Posterior cingulate gyrus (tissue), 11 donors: ENCODE measurements at places on chromosomes 5 and 9.

GRCh38 chr5:39426051-39426745 is 1.4 kb upstream of the DAB2 start:
- DNase-seq, result peak; percentile 26

GRCh38 chr5:73384861-73385260 is 63.7 kb downstream of the FOXD1 start:
- DNase-seq, result no peak

GRCh38 chr5:66717455-66718373 is 121.5 kb downstream of the MAST4 start:
- DNase-seq, result no peak

DNA sequence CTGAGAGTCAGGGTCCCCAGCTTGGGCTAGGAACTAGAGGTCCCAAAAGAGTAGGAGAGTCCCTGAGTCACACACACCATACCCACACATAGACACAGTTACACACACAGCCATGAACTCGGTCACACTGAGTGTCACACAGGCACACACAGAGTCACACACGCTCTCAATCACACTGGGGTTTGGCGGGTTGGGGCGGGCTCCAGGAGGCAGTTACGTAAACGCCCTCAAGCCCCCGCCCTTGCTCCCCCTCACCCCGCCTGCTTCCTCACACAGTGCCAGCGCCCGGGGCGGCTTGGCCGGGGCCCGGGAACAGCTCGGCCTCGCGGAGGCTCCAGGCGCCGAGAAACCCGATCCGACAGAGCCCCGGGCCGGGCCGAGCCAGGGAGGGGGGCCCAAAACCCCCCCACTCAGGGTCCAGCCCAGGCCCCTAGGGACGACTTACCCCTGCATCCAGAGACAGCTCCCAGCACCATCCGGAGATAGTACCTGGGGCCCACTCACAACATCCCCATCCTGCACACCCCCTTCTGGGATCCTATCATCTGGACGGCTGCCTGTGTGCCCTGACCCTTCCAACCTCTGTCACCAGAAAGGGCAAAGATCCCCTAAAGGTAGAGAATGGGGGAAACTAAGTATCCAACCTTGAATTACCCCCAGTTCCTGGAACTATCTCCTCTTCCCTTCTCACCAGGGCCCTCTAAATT is 3.5 kb upstream of the CNTFR start:
- DNase-seq, result peak; percentile 50

DNA sequence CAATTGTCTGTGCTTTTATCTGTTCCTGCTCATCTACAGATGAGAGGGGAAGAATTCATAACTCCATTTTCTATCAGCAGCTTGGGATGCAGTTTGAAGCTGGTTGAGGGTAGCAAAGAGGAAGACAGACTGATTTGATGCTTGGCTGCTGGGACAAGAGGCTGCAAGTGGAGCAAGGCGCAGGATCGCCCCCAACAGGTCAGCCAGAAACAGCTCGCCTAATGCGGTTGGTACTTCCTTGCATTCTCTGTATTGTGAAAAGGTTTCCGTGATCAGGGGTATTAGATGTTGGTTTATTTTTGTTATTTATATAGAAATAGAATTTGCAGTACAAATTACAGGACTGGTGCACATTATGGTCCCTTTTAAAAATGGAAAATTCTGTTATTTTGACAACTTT is 40.6 kb downstream of the ZNF883 start:
- DNase-seq, result no peak
